CD4-positive, alpha-beta memory T cell (primary cell): ENCODE measurements at places on chromosomes 6 and 20. TPM values are rescaled to one million over a fixed set of nuclear protein-coding genes. Genes with fewer than 3 reads are reported as not detected.

- no peak for DNase-seq
Measured at GRCh38 chr20:49507741-49508434, 25.4 kb upstream of the KCNB1 start.

- no peak for DNase-seq
Measured at GRCh38 chr6:142796571-142796970, 148.4 kb downstream of the HIVEP2 start.

DNA sequence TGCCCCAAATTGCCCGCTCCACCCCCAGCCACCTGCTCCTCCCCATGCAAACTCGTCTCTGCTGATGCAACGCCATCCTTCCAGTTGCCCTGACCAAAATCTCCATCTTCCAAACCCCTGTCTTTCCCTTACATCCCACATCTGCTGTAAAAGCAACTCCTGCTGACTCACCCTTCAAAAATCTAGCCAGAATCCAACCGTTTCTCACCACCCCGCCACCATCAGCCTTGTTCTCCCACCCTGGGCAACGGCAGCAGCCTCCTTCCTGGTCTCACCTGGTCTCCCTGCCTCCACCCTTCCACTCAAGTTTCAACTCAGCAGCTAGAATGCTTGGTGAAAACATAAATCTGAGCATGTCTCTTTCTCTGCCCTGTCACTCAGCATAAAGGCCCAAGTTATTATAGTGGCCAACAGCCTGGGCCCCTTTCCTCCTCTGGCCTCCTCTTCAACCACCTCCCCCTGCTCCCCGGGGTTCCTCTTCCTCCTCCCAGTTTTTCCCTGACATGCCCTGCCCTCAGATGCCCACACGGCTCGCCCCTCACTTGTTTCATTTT, 7.2 kb upstream of the SYNJ2 start:
- DNase-seq: no peak

DNA sequence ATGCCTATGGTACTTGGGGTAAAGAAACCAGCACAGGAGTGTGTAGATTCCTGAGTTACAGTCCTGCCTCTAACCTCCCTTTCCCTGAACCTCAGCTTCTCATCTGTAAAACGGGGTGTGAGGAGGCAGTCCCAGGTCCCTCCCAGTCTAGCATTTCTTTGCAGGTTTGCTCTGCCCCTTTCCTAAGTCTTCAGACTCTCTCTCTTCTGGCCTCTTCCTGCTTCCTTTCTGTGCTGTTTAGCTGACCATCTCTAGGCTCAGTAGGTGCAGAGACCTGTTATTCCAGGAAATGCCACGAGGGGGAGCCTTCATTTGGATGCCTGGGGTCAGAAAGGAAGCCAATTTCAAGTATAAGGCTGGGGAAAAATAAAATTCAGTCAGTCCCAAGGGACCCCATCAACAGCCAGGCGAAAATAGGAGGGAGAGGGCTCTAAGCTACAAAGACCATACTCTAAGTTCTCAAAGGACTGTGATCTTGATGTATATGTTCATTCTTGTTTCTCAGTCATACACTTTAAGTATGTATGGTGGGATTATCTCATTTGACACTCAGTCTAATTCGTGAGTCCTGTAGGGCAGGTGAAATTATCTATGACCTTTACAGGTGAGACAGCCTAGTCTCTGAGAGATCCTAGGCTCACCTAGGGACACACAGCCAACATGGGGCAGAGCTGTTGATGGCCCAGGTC, 89.1 kb downstream of the NCR2 start:
- DNase-seq: peak; percentile 68

GRCh38 chr20:1623501-1624205, 3.8 kb upstream of the SIRPB1 start:
- DNase-seq: no peak

SPTLC3 gene
- total RNA-seq: 0.26 TPM

DNA sequence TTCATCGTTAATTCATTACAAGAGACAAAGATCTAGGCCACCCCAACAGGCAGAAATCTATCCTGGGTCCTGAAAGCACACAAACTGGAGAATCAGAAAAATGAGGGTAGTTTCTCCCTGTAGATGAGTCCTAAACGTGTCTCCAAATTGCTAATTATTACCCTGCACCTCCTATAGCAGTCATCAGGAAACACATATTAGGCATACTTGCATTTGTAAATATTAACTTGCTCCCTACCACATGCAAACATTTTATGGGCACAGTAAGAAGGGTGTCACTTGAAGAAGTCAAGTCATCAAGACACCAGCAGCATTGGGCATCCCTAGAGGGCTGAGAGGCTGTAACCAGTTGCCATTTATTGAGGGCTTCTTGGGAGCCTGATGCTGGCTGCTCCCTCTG, 17.9 kb upstream of the SIRPB1 start:
- no peak for DNase-seq

- no peak for DNase-seq
Measured at GRCh38 chr6:36844232-36845170, 5.3 kb upstream of the CPNE5 start.

HNF4A gene
- not detected for total RNA-seq

TINAG gene
- total RNA-seq: not detected

DNA sequence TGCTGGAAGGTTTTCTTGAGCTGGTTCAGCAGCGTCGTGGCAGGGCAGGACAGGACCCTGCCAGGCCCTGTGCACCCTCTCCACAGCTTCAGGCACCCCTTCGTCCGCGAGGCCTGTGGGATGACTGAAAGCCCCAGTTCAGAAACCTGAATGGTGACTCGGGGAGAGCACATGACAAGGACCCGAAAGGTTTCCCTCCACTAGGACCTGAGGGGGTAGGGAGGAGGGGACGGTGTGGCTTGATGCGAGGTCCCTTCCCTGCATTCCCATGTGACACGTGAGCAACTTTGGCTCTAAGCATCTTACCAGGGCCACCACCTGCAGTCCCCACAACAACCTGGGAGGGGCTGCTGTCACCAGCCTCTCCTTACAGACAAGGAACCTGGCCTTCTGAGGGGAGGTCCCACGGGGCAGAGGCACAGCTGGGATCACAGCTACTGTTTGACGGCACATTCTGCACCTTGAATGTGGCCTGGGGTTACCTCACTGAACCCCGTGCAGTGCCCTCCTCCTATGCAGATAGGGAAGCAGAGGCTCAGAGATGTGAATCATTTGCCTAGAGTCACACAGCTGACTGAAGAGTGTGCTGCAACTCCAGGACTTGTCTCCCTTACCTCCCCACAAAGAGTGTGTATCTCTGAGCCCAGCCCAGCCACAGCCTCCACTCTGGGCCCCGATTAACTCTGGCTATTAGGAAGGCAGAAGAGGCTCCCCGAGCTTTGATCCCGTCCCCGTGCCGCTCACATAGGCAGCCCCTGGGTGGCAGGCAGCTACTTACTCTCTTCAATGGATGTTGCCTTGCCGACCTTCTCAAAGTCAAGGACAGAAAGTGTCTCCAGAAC, 84.6 kb downstream of the PTPN1 start:
- peak; percentile 17 for DNase-seq

DNA sequence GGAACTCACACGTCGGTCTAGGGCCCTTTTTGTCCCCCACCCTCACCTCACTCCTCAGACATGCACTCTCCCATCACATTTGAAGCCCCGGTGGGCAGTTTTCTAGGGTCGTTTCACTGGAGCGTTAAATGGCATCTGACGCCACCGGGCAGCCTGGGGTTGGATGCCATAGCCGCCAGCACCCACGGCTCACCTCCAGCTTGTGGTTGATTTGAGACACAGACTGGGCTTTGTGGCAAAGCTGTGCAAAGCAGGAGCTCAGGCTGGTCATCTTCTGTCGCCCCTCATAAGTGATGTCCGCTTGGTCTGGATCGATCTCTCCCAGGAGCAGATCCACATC, 530 bp downstream of the GOPC start:
- DNase-seq: no peak

GRCh38 chr6:85676086-85676729, 33.5 kb upstream of the SYNCRIP start:
- DNase-seq: no peak

FOXQ1 gene
- total RNA-seq: not detected

- DNase-seq: no peak
Measured at GRCh38 chr20:21693322-21693721, 12.1 kb upstream of the PAX1 start.
